Hepatocyte (in vitro differentiated cells): ENCODE measurements at places on chromosomes 2 and 18. TPM values are rescaled to one million over a fixed set of nuclear protein-coding genes. Genes with fewer than 3 reads are reported as not detected.

The FBXO36 gene
- 2.8 and 6.1 TPM in 2 replicates for total RNA-seq

The IL1B gene
- 0.76 and 1.1 TPM in 2 replicates for total RNA-seq

The SGPP2 gene
- total RNA-seq = 1.8 and 2.4 TPM in 2 replicates

The SLC1A4 gene
- total RNA-seq = 17.8 and 23.0 TPM in 2 replicates

The IHH gene
- total RNA-seq = 23.0 and 23.1 TPM in 2 replicates

The TMEFF2 gene
- 0.43 and 0.68 TPM in 2 replicates for total RNA-seq

The DUSP2 gene
- total RNA-seq = 7.2 and 11.3 TPM in 2 replicates

The GAREM1 gene
- 6.9 and 8.1 TPM in 2 replicates for total RNA-seq
